ENCODE measurements at places on chromosomes 1 and 21.

DNA sequence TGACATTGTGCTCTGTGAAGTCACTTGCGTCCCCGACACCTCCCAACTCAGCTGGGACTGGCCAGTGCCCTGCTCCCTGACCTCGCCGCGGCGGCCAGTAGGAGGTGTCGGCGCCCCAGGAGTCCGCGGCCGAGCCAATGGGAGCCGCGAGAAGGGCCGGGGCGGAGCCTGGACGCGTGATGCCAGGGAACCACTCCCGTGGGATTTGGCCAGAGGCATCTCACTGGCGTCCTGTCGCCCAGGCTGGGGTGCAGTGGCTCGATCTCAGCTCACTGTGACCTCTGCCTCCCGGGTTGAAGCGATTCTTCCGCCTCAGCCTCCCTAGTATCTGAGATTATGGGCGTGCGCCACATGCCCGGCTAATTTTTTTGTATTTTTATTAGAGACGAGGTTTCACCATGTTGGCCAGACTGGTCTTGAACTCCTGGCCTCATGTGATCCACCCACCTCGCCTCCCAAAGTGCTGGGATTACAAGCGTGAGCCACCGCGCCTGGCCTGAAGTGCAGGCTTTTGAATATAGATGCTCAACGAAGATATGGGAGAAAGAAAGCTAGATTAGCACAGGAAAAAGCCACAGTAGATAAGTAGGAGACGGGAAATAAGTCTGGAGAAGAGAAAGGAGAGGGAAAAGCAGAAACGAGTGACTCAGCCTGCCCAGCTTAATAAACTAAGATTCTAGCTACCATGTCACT is 38.0 kb downstream of the ZBTB8OS start:
- peak; percentile 73 for DNase-seq

DNA sequence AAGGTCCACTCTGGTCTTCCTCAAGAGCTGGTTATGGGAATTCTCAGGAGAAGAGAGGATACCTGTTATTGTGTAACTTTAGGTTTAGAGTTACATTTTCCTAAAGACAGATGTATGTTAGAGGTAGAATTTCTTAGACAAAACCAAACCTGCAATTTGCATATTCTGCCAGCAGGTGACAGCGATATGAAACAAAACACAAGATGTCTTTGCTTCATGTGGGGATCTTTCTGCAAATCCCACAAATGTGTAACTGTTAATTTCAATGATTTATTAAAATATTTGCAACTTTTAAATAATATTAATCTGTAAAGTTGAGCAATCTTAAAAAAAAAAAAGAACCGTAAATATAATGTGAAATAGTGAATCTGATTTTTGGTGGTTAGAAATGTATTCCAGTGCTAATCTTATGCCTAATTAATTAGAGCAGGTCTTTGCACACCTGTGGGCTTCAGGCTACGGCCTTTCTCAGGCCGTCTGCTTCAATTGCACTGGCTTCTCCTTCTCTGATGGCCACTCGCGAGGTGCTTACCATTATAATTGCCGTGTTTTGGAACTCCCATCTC is 33.4 kb downstream of the FAM78B start:
- no peak for DNase-seq

- DNase-seq, result no peak
Measured at GRCh38 chr1:182426442-182427430, 23.2 kb upstream of the RGSL1 start.

DNA sequence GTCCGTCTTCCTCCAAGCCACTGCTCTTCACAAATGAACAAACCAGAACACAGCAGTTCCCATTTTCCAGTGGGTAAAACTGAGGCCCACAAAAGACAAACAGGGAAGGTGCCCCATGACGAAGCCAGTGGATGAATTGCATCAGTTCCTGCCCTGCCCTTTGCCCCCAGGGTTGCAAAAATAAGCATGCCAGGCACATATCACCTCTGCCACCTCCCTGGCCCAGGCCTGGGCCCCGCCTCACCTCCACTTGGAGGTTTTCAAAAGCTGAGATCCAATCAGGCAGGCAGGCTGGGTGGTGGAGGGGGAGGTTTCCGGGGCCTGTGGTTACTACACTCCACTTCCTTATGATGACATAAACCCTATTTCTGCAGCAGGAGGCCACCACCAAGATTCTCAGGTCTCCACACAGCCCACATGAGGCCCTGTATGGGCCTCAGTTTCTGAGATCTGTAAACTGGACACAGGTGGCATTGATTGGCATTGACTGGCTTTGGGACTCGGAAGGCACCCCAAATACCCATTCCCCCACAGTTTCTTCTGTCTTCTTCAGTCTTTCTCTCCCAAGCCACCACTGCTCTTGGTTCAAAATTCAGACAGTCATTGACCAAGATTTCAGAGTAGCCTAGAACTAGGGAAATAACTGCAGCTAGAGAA is 4.1 kb downstream of the KIF21B start:
- DNase-seq, result peak; percentile 67

GRCh38 chr1:246878551-246878950 is 53.2 kb downstream of the AHCTF1 start:
- DNase-seq, result no peak

DNA sequence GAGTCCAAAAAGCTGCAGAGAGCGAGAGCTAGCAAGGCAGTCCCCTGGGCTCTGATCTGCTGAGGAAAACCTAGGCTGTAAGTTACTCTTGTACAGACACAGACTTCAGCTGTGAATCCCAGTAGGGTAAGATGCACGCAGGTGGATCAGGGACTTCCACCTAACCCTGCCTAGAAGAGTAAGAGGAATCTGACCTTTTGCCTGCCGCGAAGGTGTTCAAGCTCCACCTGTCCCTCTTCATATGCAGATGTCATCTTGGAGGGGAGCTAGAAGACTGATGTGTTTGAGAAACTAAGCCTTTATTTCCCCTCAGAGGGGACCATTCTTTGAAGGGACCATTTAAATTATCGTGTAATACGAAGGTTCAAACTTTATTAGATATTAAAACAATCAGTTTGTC is 108.6 kb upstream of the USP24 start:
- no peak for DNase-seq

- DNase-seq, result peak; percentile 45
Measured at GRCh38 chr1:24805534-24806301, 60.5 kb downstream of the CLIC4 start.

- no peak for DNase-seq
Measured at GRCh38 chr1:230773396-230774033, 26.3 kb downstream of the CAPN9 start.

- DNase-seq, result no peak
Measured at GRCh38 chr1:114090738-114091505, 62.7 kb downstream of the SYT6 start.

DNA sequence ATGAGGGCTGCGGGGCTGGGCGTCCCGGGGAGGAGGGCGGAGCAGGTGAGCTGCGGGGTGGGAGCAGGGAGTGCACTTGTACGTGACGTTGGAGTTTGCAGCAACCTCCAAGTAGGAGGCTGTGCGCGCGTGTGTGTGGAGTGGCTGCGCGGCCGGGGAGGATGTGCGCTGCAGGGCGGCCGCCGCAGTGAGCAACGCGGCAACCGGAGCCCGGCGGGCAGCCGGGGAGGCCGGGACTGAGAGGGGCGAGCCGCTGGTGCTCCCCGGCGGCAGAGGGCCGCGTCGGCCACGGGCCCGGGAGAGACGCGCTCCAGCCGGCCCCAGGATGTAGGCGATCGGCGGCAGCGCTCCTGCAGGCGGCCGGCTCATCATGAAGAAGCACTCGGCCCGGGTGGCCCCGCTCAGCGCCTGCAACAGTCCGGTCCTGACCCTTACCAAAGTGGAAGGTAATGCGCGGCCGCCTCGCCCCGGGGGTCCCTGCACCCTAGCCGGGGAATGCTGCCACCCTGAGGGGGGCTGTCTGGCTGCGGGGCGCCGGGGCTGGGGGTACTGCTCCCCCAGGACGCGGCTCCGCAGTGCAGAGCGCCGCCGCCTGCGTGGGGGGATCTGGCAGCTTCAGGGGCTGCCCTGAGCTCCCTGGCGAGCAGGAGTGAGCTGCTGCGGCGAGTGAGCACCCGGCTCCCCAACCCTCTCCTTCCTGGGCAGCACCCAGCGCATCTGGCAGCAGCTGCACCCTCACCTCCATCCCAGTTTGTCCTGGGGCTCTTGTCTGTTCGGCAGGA is 158.9 kb upstream of the COA6 start:
- DNase-seq, result no peak

DNA sequence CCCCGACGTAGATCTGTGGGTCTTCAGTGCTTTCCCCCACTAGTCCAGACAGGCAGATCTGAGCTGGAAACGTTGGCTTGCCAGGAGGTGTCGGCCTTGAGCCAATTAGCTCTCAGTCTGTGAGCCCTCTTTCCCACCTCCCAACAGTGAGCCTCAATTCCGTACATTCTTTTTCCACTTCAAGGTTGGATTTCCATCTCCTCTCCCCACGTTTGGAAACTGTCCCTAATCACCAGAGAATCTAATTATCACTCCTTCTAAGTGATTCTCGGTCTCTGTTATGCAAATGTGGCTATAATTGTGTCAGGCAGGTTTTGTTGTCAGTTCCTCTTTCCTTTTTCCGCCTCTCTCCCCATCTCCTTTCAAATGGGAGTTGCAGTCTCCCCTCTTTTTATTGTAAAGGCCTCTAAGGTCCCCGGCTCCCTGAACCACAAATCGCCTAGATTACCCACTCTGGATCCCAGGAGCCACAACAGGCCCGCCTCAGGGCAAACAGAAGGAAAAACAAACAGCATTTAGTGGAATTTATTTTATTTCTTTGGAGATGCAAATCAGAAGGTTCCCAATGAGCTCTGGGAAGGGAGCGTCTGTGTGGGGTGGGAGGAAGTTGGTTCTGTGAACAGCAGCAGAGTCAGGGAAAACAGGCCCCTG is 29.4 kb upstream of the LRRN2 start:
- no peak for DNase-seq

DNA sequence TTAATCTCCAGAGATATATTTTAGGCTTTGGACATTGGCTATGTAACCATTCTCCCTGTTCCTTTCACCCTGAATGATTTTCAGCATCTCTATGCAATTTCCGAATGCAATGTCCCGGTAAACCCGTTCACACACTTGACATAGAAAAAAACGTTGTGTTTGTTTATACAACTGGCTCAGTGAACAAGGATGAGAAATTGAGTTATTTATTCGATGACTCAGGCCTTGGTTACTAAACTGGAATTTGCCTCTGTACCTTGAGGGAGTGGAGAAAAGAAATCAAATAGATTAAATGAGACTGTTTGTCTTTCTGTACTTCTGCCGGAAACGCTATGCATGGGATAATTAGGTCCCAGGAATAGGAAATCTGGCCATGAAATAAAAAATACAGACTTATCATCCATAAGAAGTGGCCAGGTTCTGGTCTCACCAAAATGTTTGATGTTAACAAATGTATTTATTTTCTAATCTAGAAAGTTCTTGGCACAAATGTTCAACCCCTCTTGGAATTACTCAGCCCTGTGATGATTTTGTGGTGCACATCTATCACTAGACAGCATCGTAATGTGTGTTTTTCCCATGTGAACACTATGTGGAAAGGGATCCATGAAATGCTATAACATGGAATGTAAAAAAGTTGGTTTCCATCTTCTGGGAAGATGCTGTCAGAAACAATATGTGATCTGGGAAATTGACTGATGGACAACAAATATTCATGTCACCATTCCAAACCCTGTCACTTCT is 253.9 kb downstream of the DUSP10 start:
- DNase-seq, result peak; percentile 33

GRCh38 chr1:171226747-171227370 is 21.4 kb upstream of the FMO1 start:
- DNase-seq, result peak; percentile 46

- peak; percentile 40 for DNase-seq
Measured at GRCh38 chr1:61757950-61758349, 15.7 kb downstream of the PATJ start.

- DNase-seq, result peak; percentile 46
Measured at GRCh38 chr1:94602316-94602715, 60.8 kb upstream of the F3 start.

- no peak for DNase-seq
Measured at GRCh38 chr1:87791931-87792740, 463.5 kb downstream of the LMO4 start.

DNA sequence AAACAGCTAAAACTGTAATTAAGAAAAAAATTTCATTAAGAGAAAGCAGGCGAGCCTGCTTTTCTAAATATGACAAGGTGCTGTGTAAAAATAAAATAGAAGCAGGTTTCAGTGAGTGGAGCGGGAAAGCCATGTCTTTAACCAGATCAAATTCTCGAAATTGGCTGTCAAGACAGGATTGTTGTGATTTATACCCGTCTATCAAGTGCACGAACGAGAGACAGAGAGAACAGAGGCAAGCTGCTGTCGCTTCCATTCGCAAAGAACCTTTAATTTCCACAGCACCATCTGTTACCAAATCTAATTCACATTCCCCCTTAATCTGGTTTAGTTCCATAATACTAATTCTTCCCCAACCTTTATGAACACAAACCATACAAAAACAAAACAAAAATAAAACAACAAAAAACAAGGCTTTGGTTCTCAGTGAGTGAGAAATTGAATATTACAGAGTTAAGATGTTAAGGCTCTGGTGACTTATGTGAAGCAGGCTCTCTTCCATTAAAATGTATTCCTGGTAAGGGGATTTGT is 35.0 kb downstream of the ESRRG start:
- no peak for DNase-seq

DNA sequence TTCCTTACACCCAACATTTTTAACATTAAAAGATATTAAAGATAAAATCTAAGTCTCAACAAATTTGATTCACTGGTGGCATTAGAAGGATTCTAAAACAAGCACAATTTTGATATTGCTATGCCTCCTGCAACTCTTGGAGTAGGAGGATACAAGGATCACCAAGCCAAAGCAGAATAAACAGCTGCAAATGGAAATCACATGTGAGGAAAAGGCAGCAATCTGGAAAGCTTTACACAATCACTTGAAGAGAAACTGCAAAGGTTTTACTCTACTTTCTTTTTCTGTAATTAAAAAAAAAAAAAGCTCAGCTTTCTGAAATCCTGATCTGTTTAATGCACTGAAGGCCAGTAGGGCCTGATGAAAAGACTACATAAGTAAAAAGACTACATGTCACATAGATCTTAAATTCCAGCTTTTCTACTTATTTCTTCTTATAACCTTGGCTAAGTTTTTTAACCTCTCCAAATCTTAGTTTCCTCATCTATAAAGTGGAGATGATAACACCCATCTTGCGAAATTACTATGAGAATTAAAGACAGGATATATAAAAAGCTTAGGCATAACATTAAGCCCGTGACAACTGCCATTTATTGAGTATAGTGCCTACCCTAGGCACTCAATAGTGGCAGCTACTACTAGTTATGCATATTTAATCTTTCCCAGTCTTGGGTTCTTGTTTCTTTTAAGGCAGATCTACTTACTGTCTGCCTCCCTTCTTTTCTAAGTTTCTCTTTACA is 73.5 kb downstream of the EPS15 start:
- DNase-seq, result no peak

- no peak for DNase-seq
Measured at GRCh38 chr1:114290776-114291175, 137.1 kb upstream of the SYT6 start.

DNA sequence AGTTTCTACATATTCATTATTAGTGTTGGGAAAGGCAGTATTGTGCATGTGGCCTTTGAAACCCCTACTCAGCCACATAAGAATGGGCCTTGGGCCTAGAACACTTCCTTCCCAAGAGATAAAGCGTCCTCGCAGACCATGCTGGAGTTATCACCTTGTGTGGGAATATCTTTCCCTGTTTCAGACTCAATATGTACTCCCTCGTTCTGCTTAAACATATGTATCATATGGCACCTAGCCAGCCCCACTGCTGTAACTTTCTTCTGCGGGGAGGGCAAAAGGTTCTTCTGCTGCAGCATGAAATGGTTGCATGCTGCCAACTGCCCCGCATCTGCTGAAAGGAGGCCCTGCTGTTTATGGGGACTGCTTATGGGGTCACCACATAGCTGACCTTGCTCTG is 92.0 kb downstream of the CRB1 start:
- peak; percentile 42 for DNase-seq

GRCh38 chr1:208737922-208738321 is 493.7 kb upstream of the PLXNA2 start:
- DNase-seq, result no peak

- DNase-seq, result no peak
Measured at GRCh38 chr1:10947691-10948462, 64.6 kb upstream of the TARDBP start.
